ENCODE measurements at places on chromosomes 7 and 10.

GRCh38 chr7:96701258-96701657, 8.4 kb downstream of the SEM1 start:
- no peak for DNase-seq

DNA sequence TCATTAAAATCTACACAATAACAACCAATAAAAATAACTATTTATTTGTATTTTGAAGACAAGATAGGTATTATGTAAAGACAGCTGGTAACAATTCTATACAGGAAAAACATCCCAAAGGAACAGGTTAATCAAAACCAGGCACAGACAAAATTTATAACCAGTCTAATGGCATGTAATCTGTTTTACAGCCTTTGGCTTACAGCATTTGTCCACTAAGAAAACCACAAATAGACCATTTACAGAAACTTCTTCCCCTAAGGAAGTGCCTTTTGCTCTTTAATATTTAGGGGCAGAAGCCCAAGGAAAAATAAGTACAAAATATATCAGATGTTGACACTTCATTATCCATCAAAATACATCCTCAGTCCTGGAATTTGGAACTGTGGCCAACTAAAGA, 65.0 kb downstream of the SVIL start:
- DNase-seq, result no peak

GRCh38 chr7:53350241-53350640, 314.8 kb downstream of the POM121L12 start:
- DNase-seq, result no peak

GRCh38 chr10:98833542-98833941, 386.8 kb upstream of the HPS1 start:
- DNase-seq, result no peak

- DNase-seq, result no peak
Measured at GRCh38 chr7:67019562-67020390, 23.1 kb downstream of the TYW1 start.

GRCh38 chr7:26078437-26079336, 73.3 kb upstream of the NFE2L3 start:
- DNase-seq, result peak; percentile 80

DNA sequence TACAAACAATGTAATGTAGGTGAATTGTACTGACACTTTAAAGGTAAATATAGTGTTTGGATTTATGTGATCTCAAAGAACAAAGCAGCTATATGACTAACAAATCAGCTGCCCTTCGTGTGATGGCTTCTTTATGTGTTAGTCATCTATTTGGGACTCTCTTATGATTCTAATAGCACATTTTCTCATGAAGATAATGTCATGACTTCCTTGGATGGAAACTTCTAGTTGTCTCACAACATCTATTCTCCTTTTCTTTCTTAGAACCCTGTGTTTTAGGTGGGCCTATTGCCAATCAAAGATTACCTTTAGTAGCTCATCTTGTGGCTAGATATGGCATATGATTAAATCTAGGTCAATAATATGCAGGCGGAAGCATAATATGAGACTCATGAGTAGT, 45.0 kb downstream of the TMEM106B start:
- no peak for DNase-seq

GRCh38 chr7:45407730-45408408, 166.3 kb upstream of the ADCY1 start:
- DNase-seq, result no peak

GRCh38 chr7:50273870-50274269, 30.6 kb upstream of the IKZF1 start:
- DNase-seq, result no peak

DNA sequence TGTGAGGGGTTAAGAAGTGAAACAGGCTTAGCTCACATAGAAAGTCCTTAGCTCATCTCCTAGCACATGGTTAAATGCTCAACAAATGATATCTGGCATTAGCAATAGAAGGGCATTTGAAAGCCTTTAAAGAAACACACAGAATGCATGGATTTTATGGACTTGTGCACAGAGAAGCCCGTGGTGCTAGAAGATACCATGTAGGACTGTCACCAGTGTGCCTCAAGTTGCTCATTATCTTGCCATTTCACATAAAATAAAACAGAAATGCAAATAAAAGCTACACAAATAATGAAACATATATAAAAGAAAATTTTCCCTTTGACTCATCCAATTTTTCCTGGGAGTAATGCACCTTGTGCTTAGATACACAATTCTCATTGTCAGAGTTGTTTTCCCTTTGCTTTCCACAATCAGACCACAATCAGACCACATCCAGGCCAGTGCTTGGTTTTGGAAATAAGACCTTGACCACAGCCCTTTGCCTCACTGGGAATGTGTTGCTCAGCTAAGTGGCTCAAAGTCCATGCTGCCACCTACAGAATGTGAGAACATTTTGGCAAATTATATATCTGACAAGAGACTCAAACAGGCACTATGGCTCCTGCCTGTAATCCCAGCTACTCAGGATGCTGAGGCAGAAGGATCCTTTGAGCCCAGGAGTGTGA, 9.5 kb upstream of the WDR11 start:
- no peak for DNase-seq

GRCh38 chr10:100282907-100283306, 3.6 kb downstream of the BLOC1S2 start:
- no peak for DNase-seq

GRCh38 chr7:38241071-38241470, 32.4 kb downstream of the TARP start:
- DNase-seq, result no peak

Measured in activated CD4-positive, alpha-beta T cell treated with anti-CD3 and anti-CD28 coated beads, Interleukin-2, amount 50 U/mL, for 1 hour (primary cell).